ENCODE measurements at places on chromosomes 4 and X.

- DNase-seq = no peak
Observed at GRCh38 chr4:37597034-37597433, 89.1 kb downstream of the RELL1 start.

DNA sequence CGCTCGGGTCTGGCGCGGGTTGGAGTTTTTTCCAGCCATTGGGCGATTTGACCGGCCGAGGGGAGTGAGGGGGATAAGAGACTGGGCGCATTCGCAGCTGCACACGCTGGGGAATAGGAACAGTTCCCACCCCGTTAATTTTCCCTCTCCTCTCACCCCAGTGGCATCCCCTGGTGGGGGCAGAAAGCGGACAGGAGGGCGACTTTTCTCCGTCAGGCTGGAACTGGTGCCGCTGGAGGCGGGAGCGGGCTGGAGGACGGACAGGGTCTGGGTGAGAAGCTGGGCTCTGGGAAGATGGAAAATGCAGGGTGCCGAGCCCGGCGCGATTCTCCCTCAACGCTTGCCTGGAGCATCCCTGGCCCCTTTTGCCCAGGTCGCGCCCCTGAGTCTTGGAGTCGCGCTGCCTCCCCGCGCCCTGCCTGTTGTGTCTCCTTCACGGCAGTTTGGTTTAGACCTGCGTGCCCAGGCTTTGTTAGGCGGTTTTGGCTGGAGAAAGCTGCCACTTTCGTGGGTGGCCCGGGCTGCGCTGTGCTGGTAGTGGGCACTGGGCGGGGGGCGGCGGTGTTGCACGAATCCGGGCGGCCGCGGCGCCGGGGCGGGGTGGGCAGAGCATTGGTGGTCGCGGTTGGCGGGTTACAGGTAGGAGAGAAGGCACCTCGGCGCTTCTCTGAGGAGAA is 2.0 kb downstream of the ADGRL3 start:
- no peak for DNase-seq

DNA sequence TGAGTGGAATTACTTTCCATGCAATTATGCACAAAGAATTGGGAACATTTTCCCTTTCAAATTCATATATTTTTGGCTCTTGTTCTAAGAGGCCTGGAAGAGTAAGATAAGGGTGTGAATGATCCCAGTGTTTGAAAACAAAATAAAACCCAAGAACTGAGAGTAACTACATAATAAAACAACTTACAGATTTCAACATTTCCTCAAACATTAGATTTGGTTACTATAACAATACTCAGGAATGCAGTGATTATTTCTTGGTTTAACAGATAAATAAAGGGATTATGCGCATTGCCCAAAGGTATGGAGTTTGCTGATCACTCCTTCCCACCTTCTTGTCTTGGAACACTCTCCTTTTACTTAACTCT is 292.5 kb downstream of the CAMK2D start:
- peak; percentile 38 for DNase-seq

GRCh38 chrX:2514131-2514530 is 13.4 kb upstream of the DHRSX start:
- DNase-seq = no peak

- DNase-seq = no peak
Observed at GRCh38 chrX:69504626-69505612, 793 bp downstream of the NALF2 start.

DNA sequence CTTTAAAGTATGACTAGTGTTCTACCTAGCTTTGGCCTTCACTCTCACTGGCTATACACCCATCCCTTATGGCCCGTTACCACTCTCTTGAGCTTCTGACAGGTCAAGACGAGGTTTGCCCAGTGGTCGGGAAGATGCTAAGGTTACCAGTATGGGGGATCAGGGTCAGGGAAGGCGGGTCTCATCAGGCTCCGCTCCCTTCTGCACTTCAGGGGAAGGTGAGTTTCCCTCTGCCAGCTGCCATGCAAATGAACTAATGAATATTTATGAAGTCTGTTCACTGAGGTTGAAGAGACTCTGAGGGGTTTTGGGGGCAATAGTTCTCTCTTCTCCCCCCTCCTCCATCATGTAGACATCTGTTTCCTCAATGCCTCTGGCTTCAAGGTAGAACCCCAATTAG is 6.6 kb downstream of the EFNB1 start:
- DNase-seq = no peak

- DNase-seq = no peak
Observed at GRCh38 chr4:163404580-163404979, 60.9 kb downstream of the NPY5R start.

DNA sequence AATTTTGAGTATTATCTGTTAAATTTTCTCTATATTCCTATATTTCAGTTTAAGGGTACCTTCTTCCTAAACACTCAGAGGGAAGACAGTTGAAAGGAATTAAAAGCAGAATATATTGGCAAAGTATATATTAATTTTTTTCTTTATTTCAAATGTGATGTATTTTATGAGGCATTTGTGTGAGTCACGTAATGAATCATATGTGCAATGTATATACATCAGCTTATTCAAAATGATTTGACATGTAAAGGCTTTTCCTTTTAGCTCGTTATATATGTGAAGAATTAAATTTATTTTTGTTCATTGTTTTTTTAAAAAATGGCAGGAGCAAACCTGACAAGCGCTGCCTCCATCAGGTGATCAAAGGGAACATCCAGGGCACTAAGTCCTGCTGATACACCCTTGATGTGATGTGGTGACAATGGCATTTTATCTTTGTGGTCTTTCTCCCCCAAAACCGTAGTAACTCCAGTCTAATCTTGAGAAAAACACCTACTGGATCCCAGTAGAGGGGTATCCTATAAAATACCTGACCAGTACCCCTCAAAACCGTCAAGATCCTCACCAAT is 8.9 kb downstream of the WWC2 start:
- DNase-seq = no peak

- no peak for DNase-seq
Observed at GRCh38 chrX:38102875-38103274, 96.5 kb downstream of the SYTL5 start.

- DNase-seq = no peak
Observed at GRCh38 chr4:161189286-161190134, 974.3 kb downstream of the FSTL5 start.

DNA sequence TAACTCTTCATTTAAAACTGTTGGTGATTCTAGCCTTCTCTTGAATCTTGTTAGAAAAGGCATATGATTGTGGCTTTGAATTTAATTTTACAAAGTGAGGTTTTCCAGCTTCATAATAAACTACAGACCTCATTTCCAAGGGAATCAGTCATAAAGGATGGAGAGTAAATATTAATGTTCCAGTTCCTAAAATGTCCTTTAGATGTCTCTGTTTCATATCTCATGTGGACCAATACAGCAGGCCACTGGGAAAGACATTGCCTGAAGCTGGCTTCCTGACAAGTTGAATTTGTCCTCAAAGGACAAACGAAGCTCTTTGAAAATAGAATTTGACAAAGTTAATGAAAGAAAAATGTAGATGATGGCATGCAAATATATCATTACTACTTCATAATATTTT is 125.4 kb downstream of the ZNF330 start:
- DNase-seq = no peak

GRCh38 chr4:40874901-40875300 is 125.1 kb downstream of the NSUN7 start:
- DNase-seq = no peak

DNA sequence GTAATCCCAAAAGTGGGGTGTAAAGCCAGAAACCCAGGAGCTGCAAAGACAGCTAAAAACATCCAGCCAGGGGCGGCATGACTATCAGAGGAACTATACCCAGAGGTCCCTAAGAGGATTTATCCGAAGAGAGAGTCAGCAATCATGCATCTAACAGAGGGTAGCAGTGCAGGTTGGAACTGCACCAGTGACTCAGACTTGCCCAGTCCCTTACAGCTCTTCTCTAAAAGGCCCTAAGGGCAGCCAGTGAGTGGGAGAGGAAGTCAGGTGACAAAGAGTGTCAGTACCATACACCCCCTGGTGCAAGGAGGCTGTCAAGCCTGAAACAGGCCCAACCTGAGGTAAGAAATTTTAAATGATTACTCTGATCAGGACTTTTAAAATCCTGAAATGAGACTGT is 88.1 kb downstream of the CAMK2D start:
- DNase-seq = no peak

GRCh38 chr4:180456928-180457327 is 1786.3 kb upstream of the TENM3 start:
- DNase-seq = no peak

DNA sequence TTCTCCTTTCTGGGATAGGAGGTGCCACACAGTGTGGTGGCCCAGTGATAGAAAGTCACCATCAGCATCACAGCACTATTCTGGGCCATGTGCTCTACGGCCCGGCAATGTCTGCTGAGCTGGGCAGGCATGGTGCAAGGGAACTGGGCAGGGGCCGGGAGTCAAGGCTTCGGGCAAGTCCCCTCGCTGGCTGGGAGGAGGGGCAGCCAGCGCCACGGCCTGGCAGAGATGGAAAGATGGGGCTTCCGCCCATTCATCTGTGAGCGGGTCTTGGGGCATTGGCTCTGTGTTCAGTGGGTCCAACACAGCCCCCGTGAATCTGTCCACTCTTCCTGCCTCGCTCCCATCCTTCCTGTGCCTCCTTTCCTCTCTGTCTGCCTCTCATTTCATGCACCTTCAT is 7.1 kb upstream of the ATP2B3 start:
- no peak for DNase-seq

- no peak for DNase-seq
Observed at GRCh38 chr4:61451935-61452334, 251.8 kb downstream of the ADGRL3 start.

- DNase-seq = no peak
Observed at GRCh38 chrX:125205133-125205917, 114.3 kb upstream of the TEX13C start.

- no peak for DNase-seq
Observed at GRCh38 chr4:78660559-78660958, 109.0 kb downstream of the ANXA3 start.

DNA sequence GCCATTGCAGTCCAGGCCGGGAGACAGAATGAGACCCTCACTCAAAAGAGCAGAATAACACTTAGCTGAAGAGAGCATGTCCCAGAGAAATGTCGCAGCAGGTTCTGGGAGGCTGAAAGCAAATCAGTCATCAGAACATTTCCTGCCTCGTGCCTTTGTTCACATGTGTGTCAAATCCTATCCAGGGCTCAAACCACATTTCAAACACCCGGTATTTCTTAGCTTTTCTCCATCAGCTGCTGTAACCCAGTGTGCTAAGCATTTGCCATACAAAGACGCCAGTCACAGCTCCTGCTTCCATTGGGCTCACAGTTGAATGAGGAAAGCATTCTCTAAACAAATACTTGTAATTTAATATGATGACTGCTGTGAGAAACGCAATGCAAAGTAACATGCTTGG is 6.0 kb downstream of the PALLD start:
- DNase-seq = no peak

DNA sequence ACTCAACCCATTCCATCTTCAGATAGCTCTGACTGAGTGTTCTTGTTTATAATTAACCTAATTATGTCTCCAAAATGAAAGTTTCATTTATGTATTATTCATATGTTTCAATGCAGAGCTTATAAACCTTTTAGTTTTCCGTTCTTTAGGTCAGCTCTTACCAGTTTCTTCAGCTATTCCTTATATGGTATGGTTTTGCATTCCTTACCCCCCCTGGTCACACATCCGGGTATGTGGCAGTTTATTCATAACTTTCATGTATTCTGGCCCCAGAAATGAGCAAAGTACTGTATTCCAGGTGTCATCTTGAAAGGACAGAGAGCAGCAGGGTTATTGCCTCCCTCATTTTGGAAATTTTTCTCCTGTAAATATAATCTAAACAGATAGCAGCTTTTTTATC is 16.8 kb upstream of the IGSF1 start:
- no peak for DNase-seq

- no peak for DNase-seq
Observed at GRCh38 chr4:6308899-6309643, 39.4 kb downstream of the WFS1 start.

GRCh38 chr4:106048250-106048971 is 153.1 kb downstream of the NPNT start:
- DNase-seq = no peak

Data from GM04503 (cell line).